Right ventricle myocardium inferior (tissue), 1 donor: ENCODE measurements at places on chromosomes 4 and X.
A peak's percentile ranks its signal among the peaks of the same experiment; 100 is the strongest.

GRCh38 chr4:104795264-104795939 is 300.7 kb upstream of the CXXC4 start:
- DNase-seq = no peak

GRCh38 chrX:131239057-131239456 is 50.0 kb downstream of the IGSF1 start:
- DNase-seq = no peak

- peak; percentile 83 for DNase-seq
Observed at GRCh38 chr4:663438-664428, 10.3 kb downstream of the ATP5ME start.

GRCh38 chr4:149897783-149898182 is 82.1 kb upstream of the IQCM start:
- DNase-seq = no peak

- DNase-seq = no peak
Observed at GRCh38 chrX:23311731-23312130, 22.9 kb upstream of the PTCHD1 start.

- no peak for DNase-seq
Observed at GRCh38 chrX:2638279-2638678, 52.8 kb upstream of the CD99 start.

DNA sequence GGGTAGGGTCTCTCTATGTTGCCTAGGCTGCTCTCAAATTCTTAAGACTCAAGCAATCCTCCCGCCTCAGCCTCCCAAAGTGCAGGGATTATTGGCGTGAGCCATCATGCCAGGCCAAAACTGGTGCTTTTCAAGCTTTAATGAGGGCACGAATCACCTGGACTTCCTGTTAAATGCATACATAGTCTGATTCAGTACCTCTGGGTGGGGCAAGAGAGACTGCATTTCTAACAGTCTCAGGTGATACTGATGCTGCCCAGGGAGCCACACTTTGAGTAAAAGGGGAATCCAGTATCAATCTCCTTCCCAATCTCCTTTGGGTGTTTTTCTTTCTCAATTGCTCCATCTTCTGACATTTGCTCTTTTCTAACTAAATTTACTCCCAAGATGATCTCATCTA is 96.5 kb downstream of the SH3RF1 start:
- DNase-seq = no peak

DNA sequence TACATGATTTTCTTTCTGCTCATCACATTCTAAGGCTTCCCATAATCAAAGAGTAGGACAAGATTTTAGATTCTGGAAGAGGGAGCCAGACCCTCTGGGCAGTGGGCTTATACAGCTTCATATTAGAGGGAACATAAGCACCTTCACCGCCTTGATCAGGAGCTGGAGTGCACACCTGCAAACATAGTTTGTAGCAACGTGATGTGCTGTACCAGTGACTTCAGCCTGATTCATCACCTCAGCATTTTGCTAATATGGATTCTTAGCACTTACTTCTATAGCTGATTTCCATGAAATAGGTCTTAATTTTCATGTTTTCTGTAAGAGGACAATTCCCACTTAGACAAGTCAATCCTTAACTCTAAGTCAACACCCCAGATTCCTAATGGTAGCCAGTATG is 36.7 kb downstream of the PCDH18 start:
- no peak for DNase-seq

- no peak for DNase-seq
Observed at GRCh38 chr4:136526517-136526916, 1005.8 kb downstream of the PCDH18 start.

DNA sequence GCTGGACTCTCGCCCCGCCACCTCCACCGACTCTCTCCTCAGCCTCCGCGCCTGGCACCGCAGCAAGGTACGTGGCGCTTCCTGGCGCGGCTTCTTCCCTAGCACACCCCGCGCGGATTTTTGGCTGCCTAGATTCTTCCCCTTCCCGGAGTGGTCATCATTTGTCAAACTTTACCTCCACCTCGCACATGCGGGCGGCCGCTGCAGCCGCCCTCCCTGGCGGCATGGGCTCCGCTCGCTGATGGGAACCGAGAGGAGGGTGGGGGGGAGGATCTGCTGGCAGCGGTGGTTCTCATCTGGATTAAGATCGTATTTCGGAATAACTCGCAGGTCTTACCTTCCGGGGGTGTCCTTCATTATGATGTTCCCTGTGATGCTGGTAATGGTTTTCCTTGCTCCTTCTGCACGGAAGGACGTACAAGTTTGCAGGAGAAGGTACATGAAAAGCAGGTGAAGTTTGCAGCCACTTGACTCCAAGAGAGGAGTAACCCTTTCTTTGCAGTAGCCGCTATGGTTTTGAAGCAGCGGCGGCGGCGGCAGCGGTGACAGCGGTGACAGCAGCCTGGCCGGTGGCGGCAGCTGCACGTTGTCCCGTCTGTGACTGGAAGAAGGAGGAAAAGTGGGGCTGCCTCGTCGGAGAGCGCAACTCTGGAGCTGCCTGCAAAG is 2183.9 kb upstream of the TENM3 start:
- DNase-seq = no peak

DNA sequence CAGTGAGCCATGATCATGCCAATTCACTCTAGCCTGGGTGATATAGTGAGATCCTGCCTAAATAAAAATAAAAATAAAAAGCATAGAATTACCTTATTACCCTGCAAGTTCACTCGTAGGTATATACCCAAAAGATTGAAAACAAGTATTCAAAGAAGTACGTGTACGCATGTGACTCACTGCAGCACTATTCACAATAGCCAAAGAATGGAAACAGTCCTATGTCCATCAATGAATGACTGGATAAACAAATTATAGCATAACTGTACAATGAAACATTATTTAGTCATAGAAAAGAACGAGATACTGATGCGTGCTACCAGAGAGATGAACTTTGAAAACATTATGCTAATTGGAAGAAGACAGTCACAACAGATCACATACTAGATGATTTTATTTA is 204.6 kb upstream of the DIAPH2 start:
- DNase-seq = no peak

DNA sequence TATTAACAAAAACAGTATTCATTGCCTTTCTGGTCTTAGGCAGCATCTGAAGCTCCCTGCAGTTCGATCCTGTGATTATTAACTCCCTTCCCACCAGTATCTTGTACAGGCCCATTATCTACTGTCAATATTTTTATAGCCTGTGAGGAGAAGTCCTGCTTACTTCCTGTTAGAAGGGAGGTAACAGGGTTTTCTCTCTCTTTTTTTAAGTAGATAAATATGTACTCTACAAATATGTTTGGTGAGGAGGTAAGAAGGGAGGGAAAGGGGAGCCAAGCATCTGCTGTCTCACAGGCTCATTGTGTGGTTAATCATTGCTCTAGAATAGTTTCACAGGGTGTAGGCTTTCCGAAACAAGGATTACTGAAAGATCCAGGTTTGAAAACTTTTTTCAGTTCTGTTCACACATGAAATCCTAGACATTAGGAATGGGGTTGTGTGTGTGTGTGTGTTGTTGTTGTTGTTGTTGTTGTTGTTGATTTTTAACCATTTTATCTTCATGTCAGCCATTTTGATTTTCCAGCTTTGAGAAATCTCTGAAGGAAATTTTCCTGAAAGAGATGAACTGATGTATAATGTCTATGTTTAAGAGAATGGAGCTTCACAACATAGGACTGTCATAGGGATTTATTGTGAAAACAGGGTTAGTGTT is 14.2 kb downstream of the ATOH1 start:
- no peak for DNase-seq
